Sigmoid colon (tissue), 7 donors: ENCODE measurements at places on chromosomes 2 and 18. TPM values are rescaled to one million over a fixed set of nuclear protein-coding genes. Genes with fewer than 3 reads are reported as not detected.

- no peak for DNase-seq
- no peaks in the 10 kb centered on the region for H3K4me1 ChIP-seq
- no peaks in the 10 kb centered on the region for H3K36me3 ChIP-seq
- no peak overlapping the region for H3K27ac ChIP-seq
Measured at GRCh38 chr18:36594621-36595020, 234.2 kb downstream of the TPGS2 start.

GRCh38 chr2:36918307-36918706, 48.0 kb downstream of the STRN start:
- H3K36me3 ChIP-seq: peaks cover 7% of the 10 kb centered on the region
- no peak overlapping the region for H3K27ac ChIP-seq
- H3K4me3 ChIP-seq: no peak overlapping the region
- no peaks in the 10 kb centered on the region for H3K4me1 ChIP-seq
- DNase-seq: no peak

- no peaks in the 10 kb centered on the region for H3K36me3 ChIP-seq
- no peak for DNase-seq
- no peak overlapping the region for H3K27ac ChIP-seq
- H3K4me3 ChIP-seq: no peak overlapping the region
Measured at GRCh38 chr2:118989481-118989880, 47.5 kb downstream of the MARCO start.

GRCh38 chr18:10499230-10499629, 26.6 kb upstream of the NAPG start:
- H3K36me3 ChIP-seq: no peaks in the 10 kb centered on the region
- no peak overlapping the region for H3K27ac ChIP-seq
- H3K27me3 ChIP-seq: no peaks in the 10 kb centered on the region
- no peak for DNase-seq
- no peaks in the 10 kb centered on the region for H3K4me1 ChIP-seq

- no peaks in the 10 kb centered on the region for H3K27me3 ChIP-seq
- H3K4me1 ChIP-seq: no peaks in the 10 kb centered on the region
- peaks cover 6% of the 10 kb centered on the region for H3K36me3 ChIP-seq
- no peak overlapping the region for H3K4me3 ChIP-seq
Measured at GRCh38 chr2:29187926-29188325, 72.7 kb downstream of the CLIP4 start.

DNA sequence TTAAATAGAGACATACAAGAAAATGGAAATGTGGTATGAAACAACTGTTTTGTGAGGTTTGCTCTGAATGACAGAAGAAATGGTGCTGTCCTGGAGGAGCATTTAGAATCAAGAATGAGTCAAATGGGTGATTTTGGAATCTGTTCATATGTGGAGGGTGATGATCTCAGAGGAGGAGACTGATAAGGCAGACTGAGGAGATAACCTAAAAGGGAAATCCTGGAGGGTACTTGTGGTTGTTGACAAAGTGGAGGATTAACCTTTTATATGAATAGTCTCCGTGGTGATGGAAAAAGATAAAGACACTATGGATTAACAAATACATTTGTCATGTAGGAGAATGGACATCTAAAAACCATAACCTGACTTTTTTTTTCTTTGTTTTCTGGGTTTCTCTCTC, 74.1 kb downstream of the MMADHC start:
- no peaks in the 10 kb centered on the region for H3K36me3 ChIP-seq
- no peak for DNase-seq
- H3K4me1 ChIP-seq: no peaks in the 10 kb centered on the region
- no peak overlapping the region for H3K4me3 ChIP-seq

GRCh38 chr2:136932700-136933099, 167.4 kb downstream of the THSD7B start:
- H3K4me3 ChIP-seq: no peak overlapping the region
- no peak overlapping the region for H3K27ac ChIP-seq
- no peak for DNase-seq

GRCh38 chr2:16019060-16019480, 78.7 kb downstream of the MYCN start:
- no peak overlapping the region for H3K27ac ChIP-seq
- no peak for DNase-seq
- no peaks in the 10 kb centered on the region for H3K4me1 ChIP-seq
- H3K36me3 ChIP-seq: no peaks in the 10 kb centered on the region

DNA sequence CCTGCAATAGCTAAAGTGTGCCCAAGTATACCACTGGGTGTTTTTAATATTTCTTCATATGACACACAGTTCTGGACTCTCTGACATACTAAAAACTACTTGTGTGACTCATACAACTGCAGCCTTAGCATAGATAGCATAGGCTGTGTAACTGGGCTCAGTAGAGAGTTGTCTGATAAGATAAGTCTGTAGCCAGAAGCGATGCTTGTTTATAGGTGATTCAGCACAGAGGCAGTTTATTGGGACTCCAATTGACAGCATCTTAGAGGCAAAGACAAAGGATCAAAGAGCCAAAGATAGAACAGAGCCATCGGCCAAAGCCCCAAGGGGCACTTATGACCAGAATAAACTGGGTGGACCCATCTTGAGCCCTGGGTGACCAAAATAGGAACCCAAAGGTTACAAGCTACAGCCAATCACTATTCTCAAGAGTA, 42.3 kb downstream of the AAK1 start:
- DNase-seq: no peak
- no peak overlapping the region for H3K4me3 ChIP-seq
- no peaks in the 10 kb centered on the region for H3K27me3 ChIP-seq
- no peak overlapping the region for H3K27ac ChIP-seq
- H3K4me1 ChIP-seq: no peaks in the 10 kb centered on the region

GRCh38 chr18:1483385-1483784, 578.7 kb downstream of the ADCYAP1 start:
- no peak overlapping the region for H3K27ac ChIP-seq
- H3K36me3 ChIP-seq: no peaks in the 10 kb centered on the region
- no peaks in the 10 kb centered on the region for H3K4me1 ChIP-seq
- no peak for DNase-seq

GRCh38 chr2:232321156-232321816, 57.3 kb upstream of the ALPP start:
- H3K36me3 ChIP-seq: no peaks in the 10 kb centered on the region
- no peak overlapping the region for H3K4me3 ChIP-seq
- H3K27me3 ChIP-seq: no peaks in the 10 kb centered on the region
- DNase-seq: peak; percentile 37

- H3K36me3 ChIP-seq: no peaks in the 10 kb centered on the region
- no peaks in the 10 kb centered on the region for H3K27me3 ChIP-seq
- no peak overlapping the region for H3K4me3 ChIP-seq
Measured at GRCh38 chr18:57959278-57959677, 84.7 kb upstream of the NEDD4L start.

DNA sequence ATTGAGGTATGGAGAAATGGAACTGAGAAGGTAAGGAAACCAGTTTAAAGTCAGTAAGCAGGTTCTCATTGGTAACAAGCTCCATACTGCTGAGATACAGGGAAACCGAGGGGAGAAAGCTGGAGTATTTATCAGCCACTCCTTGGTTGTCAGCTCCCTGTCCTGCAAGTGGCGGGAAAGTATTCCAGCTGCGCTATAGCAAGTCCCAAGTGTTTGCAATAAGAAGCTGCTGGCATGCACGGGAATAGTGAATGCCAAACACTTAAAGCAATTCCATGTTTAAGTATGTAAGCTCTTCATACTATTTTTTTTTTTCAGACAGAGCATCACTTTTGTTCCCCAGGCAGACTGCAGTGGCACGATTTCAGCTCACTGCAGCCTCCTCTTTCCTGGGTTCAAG, 1601.1 kb downstream of the SUCLG1 start:
- H3K4me3 ChIP-seq: no peak overlapping the region
- H3K27me3 ChIP-seq: no peaks in the 10 kb centered on the region
- no peaks in the 10 kb centered on the region for H3K36me3 ChIP-seq
- H3K27ac ChIP-seq: no peak overlapping the region

DNA sequence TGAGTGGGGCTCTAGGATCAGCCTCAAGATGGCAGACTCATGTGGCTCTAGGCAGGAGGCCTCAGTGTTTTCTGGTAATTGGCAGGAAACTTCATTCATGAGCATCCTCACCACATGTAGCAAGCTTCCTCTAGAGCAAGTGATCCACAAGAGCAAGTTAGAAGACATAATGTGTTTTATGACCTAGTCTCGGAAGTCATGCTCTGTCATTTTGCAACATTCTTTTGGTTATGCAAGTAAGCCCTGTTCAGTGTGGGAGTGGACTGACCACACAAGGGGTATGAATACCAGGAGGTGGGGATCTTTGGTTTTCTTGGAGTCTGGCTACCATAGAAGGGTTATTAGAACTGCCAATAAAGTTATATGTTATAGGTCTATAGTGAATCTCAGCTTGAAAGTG, 66.8 kb upstream of the STK39 start:
- no peak overlapping the region for H3K4me3 ChIP-seq
- no peaks in the 10 kb centered on the region for H3K36me3 ChIP-seq
- no peak for DNase-seq
- H3K4me1 ChIP-seq: peaks cover 41% of the 10 kb centered on the region

GRCh38 chr18:5895876-5896740, 786 bp upstream of the TMEM200C start:
- no peaks in the 10 kb centered on the region for H3K4me1 ChIP-seq
- H3K27me3 ChIP-seq: peaks cover 21% of the 10 kb centered on the region
- peak overlapping the region; percentile 53 for H3K27ac ChIP-seq
- peak overlapping the region; percentile 50 for H3K4me3 ChIP-seq
- H3K36me3 ChIP-seq: no peaks in the 10 kb centered on the region
- DNase-seq: peak; percentile 74

DNA sequence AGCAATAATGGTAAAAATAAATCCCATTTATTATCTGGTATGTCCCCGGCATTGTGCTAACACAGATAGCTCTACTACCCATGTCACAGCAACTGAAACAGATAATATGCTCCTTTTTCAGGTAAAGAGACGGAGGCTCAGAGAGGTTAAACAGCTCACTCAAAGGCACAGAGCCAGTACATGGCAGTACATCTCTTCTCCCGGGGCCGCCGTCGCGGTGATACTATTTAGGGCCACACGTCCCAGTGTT, 693 bp upstream of the PDK1 start:
- peak overlapping the region; percentile 85 for H3K27ac ChIP-seq
- H3K36me3 ChIP-seq: no peaks in the 10 kb centered on the region
- peak overlapping the region; percentile 98 for H3K4me3 ChIP-seq
- DNase-seq: no peak
- H3K27me3 ChIP-seq: no peaks in the 10 kb centered on the region

DNA sequence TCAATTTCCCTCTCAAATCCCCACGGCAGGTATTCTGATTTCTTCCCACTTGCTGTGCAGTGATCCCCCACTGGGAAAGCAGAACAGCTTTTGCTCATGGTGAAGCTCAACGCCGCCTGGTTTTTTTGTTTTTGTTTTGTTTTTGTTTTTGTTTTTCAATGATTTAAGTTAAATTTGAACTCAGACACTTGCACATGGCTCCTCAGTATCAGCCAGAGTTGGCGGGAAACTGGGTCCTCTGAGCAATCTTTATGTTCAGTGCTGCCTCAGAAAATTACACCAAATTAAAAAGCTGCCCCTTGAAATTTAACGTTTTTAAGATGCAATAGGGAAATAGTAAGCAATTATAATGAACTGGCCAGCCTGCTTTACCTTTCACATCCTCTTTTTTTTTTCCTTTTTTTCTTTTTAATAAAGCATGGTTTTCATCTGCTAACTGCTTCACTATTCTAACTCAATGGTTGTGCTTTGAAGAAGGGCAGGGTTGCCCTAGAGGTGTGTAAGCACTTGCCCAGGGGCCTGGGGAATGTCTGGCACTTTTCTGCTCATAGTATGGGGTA, 277.0 kb upstream of the HNRNPA3 start:
- H3K4me1 ChIP-seq: peaks cover 3% of the 10 kb centered on the region

- no peaks in the 10 kb centered on the region for H3K4me1 ChIP-seq
- no peaks in the 10 kb centered on the region for H3K27me3 ChIP-seq
- no peak overlapping the region for H3K27ac ChIP-seq
- no peaks in the 10 kb centered on the region for H3K36me3 ChIP-seq
Measured at GRCh38 chr2:2735041-2735440, 404.0 kb upstream of the MYT1L start.

DNA sequence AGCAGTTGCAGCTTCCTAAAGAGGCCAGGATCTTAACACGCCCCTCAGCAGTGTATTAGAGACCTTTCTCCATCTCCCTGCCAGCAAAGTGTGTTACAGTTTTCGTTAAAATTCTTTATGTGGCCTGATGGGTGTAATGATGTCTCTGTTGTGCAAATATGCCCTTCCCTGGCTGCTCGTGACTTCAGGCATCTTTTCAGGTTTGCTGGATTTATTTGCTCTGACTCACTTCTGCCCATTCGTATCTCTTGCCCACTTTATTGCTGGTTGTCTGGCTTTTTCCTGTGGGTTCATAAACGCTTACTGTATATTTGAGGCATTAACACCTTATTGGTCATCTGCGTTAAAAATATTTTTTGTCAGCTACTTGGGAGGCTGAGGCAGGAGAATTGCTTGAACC, 134.5 kb downstream of the ASB1 start:
- H3K4me1 ChIP-seq: no peaks in the 10 kb centered on the region
- no peak overlapping the region for H3K4me3 ChIP-seq
- no peaks in the 10 kb centered on the region for H3K27me3 ChIP-seq
- H3K36me3 ChIP-seq: no peaks in the 10 kb centered on the region
- no peak for DNase-seq

- DNase-seq: no peak
- H3K4me3 ChIP-seq: no peak overlapping the region
- no peaks in the 10 kb centered on the region for H3K27me3 ChIP-seq
- H3K36me3 ChIP-seq: no peaks in the 10 kb centered on the region
- H3K4me1 ChIP-seq: no peaks in the 10 kb centered on the region
Measured at GRCh38 chr2:31109633-31110192, 28.5 kb downstream of the GALNT14 start.

The RGPD4 gene
- total RNA-seq: not detected

The RASGRP3 gene
- total RNA-seq: 3.9 TPM

The FOXD4L1 gene
- 0.36 TPM for total RNA-seq

The CCNT2 gene
- total RNA-seq: 32.7 TPM

The ABCG8 gene
- not detected for total RNA-seq

The TWIST2 gene
- 83.8 TPM for total RNA-seq

The EPHA4 gene
- total RNA-seq: 43.9 TPM

The TP53I3 gene
- total RNA-seq: 27.7 TPM
